Activated naive CD4-positive, alpha-beta T cell (primary cell): ENCODE measurements at places on chromosomes 1 and 21.

GRCh38 chr1:150152772-150153456, 3.2 kb downstream of the PLEKHO1 start:
- DNase-seq, result no peak

DNA sequence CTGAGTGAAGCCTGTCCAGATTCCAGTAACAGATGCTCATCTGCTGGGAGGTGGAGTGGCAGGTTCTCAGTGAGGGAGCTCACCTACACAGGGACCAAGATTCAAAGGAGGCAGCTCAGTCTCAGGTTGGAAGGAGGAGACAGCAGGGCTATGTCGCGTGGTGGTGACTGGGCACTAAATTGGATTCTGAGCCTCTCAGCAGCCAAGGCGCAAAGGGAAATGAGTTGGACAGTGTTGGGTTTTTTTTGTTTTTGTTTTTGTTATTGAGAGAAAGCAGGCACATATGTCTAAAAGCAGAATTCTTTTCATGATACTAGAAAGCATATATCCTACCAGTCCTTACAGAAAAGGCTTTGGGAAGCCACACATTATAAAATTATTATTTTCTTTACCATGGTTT, 26.2 kb downstream of the UMODL1 start:
- DNase-seq, result no peak

DNA sequence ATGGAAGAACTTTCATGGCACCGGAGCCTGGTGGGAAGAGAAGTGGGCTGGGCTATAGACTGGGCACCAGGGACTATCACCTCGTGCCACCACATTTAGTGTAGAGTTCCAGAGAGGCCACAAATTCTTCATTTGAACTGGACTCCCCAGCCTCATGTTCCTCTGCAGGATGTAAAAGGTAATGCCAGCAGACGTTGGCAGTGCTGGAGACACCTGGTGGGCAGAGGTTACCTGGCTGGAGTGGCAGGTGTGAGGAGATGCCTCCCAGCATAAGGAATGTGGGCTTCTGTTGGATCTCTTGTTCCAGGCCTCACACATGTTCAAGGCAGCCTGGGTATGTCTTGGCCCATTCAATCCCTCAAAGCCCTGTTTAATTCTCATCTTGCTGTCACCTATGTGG, 35.2 kb downstream of the TEX35 start:
- no peak for DNase-seq

DNA sequence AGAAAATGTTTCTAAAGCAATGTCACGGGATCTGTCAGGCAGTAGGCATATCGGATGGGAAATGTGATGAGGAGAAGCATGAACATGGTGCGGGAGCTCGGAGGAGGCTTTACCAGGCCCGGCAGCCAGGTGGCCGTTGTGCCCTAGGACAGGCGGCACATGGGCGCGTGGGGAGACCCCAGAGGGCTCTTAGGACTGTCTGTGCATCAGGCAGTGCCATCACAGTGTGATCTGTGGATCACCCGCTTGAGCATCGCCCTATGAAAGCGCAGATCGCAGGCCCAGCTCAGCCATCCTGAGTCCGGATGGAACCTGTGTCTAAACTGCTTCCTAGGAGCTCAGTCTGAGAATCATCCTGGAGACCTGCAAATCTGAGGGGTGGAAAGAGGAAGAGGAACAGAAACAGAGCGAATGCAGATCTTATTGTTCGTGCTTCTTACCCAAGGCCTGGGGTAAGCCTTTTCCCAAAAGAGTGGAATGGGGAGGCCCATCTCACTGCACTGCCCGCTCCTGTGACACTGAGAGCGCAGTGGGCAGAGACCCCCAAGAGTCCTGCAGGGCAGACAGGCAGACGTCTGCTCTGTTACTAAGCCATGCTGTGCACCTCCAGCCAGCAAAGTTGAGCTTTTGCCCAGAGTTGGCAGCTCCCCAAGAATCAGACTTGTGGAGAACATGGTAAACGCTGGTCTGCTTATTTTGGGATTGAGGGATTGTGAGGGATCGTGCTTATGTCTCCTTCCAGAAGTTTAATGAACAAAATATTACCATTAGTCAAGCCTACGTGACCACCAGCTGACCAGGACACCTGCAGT, 251.0 kb downstream of the RHOU start:
- no peak for DNase-seq

DNA sequence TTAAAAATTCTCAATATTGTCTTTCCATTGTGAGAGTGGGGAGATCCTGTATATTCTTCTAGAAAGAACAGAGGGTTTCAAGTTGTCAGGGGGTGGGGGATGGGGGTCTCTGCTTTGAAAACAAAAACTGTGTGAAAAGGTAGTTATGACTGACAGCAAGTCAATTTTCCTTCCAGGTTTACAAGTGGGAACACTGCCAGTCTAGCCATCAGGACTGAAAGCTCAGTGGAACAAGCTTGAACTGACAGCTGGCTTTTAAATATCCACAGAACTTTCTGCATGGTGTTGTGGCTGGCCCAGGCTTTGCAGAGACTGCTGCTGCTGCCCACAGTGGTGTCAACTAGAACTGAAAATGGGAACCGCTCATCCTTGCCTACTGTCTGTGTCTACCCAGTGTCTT, 162.6 kb downstream of the TNR start:
- no peak for DNase-seq

- no peak for DNase-seq
Measured at GRCh38 chr1:70477090-70477489, 66.0 kb downstream of the CTH start.

GRCh38 chr1:89001510-89001909, 9.1 kb upstream of the KYAT3 start:
- DNase-seq, result no peak

GRCh38 chr1:57638239-57638638, 214.4 kb upstream of the DAB1 start:
- no peak for DNase-seq

DNA sequence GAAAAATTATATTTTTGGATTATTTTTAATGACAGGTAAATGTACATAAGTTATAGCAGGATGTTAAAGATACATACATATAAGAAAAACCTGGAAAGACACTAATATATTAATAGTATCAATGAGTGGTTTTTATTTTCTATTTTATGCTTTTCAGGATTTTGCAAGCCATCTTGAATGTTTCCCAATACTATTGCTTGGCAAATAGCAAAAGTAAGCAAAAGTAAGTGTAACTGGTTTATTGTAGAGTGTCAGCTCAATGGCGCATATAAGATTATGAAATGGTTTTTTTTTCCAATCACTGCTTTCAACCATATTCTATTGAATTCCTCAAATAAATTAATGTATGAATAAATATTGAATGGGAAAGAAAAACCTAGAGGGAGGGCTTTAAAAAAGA, 36.4 kb downstream of the ZNF684 start:
- DNase-seq, result no peak

DNA sequence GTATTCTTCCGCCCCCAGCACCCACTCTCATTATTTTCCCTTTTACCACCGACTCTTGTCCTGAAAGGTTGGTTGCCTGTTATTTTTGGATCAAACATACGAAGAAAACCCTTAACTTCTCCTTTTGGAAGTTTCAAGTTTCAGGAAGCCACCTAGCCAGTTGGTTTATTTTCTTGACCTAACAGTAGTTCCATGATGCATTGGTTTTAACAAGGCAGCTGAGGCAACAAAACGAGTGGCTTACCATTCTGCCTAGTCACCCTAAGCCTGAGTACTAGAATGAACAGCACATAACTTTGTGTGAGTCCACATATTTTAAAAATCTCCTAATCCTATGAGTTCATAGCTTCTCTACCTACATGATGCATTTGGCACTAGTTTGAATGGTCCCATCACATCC, 28.9 kb downstream of the OLFM3 start:
- no peak for DNase-seq

GRCh38 chr1:18953731-18954231, 2.7 kb downstream of the IFFO2 start:
- no peak for DNase-seq

DNA sequence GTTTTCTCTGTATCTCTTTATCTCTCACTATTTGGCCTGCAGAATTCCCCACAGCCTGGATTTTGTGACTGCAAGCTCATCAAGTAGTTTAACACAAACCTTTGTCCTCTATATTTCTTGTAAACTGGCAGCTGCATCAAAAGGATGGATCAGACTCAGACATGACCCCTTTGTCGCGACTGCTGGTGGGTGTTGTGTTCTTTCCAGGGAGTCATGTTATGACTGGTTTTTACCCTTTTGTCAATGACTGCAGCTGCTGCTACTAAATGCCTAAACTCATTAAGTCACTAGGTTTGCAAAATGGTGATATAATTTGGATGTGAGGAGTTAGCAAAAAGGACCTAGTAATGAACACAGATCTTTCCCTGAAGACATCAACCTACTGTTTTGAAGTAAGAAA, 10.2 kb upstream of the TOMM20 start:
- DNase-seq, result no peak

DNA sequence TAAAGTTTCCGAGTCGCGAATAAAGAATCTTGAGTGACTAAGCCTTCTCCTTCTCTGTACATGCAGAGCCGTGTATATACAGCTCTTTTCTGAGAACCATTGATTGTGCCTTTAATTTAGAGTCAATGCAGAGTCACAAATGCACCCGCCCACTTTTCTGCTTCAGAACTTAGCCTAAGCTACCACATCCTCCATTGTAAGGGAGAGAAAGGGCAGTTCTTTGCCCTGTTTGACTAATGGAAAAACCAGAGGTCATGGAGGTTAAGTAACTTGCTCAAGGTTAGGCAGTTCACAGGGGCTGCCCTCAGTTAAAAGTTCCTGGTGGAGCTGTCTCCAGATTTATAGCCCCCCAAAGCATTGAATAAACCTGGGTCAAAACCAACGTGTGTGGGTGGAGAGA, 139.6 kb downstream of the TOMM20 start:
- no peak for DNase-seq
